ENCODE measurements at places on chromosomes 12 and 14.

DNA sequence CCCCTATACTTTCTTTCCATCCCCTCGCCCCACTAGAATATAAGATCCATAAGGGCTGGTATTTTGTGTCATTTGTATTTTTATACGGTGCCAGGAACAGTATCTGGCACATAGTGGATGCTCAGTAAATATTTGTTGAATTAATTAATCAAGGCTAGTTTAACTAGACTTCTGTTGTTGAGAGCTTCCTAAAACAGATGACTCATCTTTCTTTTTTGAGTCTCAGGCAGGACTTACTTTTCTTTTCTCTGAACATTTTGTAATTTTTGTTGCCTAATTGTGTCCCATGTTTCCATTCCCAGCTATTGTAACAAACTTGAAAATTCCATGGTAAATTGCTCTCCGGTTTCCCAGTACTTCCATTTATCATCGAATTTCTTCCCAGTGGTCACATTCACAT is 16.7 kb downstream of the STK38L start:
- DNase-seq, result no peak

GRCh38 chr12:29534935-29535334 is 37.4 kb upstream of the OVCH1 start:
- DNase-seq, result peak; percentile 63

DNA sequence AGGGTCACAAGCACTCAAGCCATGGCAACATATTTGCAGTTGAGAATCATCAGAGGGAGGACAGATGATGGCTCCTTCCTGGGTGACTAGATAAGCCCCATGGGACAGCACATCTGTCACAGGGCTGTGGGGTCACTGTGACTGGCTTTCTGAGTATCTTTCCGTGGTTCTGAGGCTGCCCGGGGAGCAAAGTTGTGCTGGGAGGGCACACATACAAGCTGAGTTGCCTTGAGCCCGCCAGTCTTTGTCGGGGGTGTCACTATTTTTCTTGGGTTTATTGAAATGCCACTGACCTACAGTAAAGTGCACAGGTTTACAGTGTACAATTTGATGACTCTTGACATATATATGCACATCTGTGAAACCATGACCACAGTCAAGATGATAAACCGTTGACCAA is 17.2 kb upstream of the KIF26A start:
- no peak for DNase-seq

GRCh38 chr14:71651228-71651627 is 281.0 kb upstream of the RGS6 start:
- DNase-seq, result no peak

- no peak for DNase-seq
Observed at GRCh38 chr12:121214855-121215745, 5.2 kb downstream of the P2RX4 start.

- no peak for DNase-seq
Observed at GRCh38 chr12:14811486-14811885, 2.5 kb downstream of the SMCO3 start.

DNA sequence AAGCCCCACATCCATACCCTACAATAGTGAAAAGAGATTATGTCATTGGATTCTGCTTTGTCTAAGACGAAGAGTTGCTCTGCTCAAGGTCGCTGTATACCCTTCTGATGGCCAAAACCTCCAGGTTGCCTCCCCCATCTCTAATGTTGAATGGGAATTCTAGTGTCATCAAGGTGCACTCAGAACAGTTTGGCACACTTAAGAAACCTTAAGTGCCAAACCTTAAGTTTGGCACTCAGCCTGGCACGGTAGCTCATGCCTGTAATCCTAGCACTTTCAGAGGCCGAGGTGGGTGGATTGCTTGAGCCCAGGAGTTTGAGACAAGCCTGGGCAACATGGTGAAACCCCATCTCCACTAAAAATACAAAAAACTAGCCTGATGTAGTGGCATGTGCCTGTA is 1245.6 kb upstream of the SEL1L start:
- no peak for DNase-seq

GRCh38 chr12:50597200-50598195 is 92.7 kb downstream of the DIP2B start:
- DNase-seq, result peak; percentile 78

DNA sequence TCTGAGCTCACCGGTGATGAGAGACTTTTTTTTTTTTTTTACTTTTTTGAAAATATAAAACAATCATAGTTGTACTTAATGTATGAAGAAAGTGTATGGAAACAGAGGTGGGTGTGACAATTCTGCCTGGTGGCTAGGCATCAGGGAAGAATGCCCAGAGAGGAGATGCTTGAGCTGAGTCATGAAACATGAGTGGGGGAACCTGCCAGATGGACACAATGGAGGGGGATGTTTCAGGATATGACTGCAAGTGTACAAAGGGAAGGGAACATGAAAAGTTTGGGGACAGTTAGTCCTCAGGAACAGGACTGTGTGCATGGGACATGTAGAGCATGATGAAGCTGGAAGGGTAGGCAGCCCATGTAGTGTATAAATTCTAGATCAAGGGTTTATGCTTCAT is 274.2 kb upstream of the E2F7 start:
- DNase-seq, result no peak

DNA sequence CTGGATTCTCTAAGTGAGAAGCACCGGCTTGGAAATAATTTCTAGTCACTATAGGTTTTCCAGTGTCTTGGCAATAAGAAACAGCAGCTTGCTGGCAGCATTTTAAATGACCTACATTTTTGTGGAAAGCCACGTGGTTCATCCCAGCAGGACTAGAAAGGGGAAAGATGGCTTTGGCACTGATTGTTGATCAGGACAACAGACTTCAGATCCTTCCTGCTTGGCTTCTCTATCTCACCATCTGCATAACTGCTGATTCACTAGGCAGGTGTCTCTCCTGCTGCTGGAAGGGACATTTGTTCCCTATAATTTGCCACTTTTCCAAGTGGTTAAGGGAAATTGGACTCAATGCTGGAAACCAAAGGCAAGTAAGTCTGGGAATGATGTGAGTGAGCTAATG is 131.0 kb downstream of the TTC8 start:
- DNase-seq, result no peak

DNA sequence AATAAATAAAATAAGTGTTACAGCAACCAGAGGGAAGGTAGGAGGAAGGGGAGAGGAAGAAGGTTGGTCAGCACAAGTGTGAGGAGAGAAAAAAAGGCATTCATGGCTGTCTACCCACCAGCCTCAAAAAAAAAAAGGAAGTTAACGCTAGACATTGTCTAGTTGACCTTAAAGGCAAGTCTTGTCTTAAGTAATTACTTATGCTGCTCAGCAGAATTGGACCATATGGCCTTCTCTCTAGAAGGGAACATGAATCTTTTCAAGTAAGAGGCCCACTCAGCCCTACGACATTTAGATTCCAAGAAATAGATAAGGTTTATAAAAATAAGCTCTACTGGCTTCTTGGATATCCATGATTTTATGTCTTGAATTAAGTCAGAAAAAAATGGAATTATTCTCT is 172.7 kb downstream of the ETNK1 start:
- DNase-seq, result no peak

GRCh38 chr12:91868054-91868453 is 277.6 kb downstream of the BTG1 start:
- no peak for DNase-seq

- no peak for DNase-seq
Observed at GRCh38 chr12:22467190-22467589, 77.2 kb downstream of the C2CD5 start.

DNA sequence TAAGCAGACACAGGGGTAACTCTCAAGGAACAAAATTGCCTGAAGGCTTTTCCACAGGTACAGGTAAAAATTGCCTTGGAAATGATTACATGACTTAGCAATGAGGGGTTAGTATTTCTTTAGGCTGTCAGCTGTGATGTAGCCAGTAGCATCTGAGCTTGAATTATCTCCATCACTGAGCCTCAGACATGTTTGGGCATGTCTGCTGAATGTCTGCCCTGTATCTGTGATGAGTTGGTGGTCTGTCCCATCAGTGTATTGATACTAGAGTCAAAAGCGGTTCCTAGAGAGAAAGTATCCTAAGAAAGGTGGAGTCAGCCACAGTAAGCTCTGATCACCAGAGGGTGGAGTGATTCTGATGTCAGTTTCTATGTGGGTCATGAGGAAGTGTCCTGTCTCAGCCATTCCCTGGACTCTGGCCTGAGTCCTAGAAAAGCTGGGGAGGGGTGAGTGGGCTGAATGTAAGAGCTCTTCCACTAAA is 16.3 kb downstream of the AKAP6 start:
- peak; percentile 68 for DNase-seq

DNA sequence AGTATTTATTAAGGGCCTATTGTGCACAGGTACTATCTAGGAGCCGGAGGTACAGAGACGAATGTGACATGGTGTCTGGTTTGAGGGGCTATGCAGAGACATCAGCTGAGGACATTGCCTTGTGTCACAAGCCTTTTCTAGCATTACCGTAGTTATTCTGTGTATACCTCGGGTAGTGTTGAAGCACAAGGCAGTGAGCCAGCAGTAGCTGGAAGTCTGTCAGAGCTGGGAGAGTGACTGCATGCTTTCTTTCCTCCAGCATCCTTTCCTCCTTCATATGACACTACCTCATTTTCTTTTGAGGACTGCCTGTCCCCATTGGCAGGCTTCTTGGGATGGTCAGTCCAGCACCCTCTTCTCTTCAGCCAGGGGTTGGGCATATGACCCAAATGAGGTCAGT is 77.0 kb downstream of the POLR3B start:
- no peak for DNase-seq

GRCh38 chr12:52844386-52844785 is 4.4 kb downstream of the KRT78 start:
- no peak for DNase-seq

GRCh38 chr14:61523751-61524150 is 171.6 kb upstream of the HIF1A start:
- DNase-seq, result no peak

DNA sequence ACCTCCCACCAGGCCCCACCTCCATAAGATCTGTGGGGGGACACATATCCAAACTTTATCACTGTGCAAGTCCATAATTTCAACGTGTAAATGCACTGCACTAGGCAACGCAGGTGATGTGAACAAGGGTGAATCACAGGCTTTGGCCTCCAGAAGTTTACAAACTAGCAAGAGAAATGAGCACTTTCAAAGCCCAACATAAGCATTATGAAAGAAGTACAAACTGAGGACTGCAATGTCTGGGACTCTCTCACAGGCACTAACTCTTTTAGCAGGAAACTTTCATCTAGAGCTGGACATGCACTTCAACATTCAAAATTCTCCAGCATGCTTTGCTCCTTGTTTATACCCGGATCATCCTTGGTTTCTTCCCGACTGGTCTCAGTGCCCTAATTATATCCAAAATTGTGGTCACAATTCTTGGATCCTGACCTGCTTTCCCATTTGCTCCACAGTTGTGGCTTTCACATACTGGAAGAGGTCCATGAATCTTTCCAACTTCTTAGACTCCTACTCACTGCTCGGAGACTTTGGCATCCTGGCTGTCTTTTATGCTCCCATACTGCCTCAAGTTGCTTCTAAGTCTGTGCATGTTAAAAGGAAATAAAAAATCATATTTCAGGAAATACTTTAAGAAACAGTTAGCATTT is 44.9 kb upstream of the STRAP start:
- no peak for DNase-seq

DNA sequence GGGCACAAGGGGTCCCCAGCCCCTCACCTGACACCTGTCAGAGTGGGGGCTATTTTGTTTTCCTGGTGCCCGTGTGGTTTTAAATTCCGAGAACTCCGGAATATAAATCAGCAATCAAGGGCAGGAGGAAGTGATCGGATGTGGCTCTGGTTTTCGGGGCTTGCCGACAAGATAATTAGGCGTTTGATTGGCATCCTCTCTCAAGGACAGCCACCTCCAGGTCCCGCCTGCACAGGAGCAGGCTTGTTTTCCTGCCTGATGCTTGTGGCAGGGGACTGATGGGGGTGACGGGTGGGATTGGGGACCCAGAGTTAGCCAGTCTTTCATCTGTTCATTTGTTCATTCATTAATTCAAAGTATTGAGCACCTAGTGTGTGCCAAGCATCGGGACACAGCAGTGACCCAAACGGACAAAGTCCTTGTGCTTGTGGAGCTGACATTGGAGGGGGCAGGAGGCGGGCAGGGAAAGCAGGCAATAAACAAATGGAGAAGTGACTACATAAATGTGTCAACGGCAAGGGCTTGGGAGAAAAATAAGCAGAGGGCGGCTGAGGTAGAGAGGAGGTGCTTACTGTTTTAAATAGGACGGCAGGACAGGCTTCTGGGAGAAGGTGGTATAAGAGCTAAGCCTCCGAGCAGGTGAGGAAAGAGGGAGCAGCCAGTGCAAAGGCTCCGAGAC is 166.5 kb downstream of the PHETA1 start:
- no peak for DNase-seq

- DNase-seq, result no peak
Observed at GRCh38 chr12:42582050-42582449, 7.5 kb downstream of the PRICKLE1 start.

DNA sequence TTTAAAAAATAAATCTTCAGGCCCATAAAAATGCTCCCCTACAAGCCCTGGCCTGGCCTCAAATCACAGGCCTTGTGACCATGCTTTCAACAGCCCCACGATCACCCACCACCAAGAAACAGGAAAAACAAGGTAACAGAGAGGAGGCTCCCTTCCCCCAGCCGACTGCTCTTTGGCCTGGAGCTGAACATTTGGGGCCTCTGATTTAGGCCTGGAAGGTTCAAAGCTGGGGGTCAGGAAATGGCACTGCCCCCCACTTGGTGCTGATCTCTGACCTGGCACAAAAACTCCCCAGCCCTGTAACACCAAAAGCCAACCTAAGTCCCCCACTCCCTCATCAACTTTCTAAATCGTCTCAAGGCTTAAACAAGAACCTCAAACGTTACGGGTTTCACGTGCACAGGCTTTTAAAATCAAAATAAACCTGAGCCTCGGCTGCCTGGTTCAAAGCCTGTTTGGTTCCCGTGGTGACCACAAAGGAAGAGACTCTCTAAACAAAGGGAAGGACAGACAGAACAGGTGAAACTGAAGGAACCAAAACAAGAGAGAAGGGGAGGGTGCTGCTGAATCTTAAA is 9.0 kb downstream of the ACTN1 start:
- no peak for DNase-seq

DNA sequence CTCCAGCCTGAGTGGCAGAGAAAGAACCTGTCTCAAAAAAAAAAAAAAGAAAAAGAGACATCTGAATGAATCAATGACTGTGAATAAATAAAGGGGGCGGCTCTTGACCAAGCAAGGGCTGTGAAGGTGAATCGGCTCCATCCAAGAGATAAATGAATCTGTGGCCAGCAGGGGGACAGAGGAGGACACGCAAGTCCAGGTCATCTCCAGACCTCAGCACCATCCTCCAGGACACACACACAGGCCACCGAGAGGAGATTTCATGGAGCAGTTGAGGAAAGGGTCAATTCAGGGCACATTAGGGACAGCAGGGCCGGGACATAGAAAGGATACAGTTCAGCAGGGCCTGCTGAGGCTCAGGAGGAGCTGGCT is 21.6 kb downstream of the TRPV4 start:
- no peak for DNase-seq

GRCh38 chr12:70246580-70246979 is 3.3 kb downstream of the CNOT2 start:
- no peak for DNase-seq

- DNase-seq, result peak; percentile 86
Observed at GRCh38 chr12:57101892-57102695, 9.1 kb downstream of the STAT6 start.
